Left hindlimb (tissue), 1 donor: ENCODE measurements at places on chromosomes 1 and 21.

GRCh38 chr21:33855190-33855589, 60.4 kb downstream of the ATP5PO start:
- no peak for DNase-seq

GRCh38 chr1:91732291-91733107, 153.5 kb downstream of the TGFBR3 start:
- no peak for DNase-seq

DNA sequence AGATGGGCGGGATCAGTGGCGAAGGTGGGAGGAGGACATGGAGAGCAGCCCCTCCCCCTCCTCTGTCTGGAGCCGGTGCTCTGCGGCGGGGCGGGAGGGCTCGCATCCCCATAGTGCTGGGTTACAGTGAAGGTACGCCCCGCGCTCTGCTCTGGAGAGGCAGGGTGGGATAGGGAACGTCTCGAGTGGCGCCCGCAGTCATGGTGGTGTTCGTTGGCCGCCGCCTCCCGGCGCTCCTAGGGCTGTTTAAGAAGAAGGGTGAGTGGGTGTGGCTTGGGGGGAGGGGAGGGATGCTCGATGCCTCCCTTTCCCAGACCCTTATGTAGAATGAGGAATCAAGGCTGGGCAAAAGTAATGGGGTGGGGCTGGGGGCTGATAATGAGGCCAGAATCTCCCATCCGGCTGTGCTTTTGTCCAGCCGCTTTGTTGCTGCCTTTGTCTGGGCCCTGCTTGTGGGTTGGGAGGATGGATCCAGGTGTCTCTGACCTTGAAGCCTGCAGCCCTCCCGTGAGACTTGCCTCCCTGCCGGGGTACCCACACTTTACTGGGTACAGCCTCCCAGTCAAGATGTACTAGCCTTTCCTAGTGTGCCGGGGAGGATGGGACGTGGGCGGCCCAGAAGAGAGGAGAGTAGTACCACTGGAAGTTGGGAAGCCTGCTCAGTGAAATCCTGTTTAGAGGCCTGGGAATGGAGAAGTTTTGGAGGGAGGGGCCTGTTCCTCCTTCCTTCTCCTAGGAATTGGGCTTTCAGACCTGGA, 51.4 kb downstream of the YARS1 start:
- no peak for DNase-seq

- no peak for DNase-seq
Measured at GRCh38 chr1:200075522-200075921, 48.0 kb downstream of the NR5A2 start.

DNA sequence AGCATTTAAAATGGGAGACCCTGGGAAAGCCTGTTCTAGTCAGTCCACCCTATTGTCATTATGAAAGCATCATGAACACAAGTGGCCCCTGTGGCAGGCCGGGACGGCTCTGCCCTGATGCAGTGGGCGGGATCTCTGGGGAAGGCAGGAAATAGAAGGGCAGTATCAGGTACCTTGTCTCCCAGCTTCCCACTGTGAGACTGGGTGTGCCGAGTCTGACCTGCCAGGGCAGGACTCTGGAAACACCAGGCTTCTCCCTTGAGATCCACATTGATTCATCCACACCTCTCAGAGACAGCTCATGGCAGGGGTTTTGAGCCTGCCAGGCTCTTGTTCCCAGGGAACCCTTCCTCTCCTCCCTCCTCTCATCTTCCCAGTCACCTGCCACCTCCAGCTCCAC, 24.5 kb upstream of the GNPAT start:
- DNase-seq: no peak

DNA sequence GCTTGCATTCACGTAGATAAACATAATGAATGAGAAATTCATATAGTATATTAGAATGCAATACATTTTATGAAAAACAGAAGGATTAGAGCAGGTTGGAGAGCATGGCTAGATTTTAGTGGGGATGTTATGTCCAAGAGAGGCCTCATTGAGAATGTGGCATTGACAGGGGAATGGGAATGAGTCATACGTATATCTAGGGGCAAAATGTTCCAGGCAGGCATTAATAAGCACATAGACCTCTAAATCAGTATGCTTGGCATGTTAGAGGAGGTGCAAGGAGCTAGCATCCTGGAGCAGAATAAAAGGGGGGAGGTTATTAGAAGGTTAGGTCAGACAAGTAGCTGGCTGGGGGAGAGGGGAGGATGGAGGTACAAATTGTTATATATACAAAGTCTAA, 93.0 kb downstream of the USH2A start:
- no peak for DNase-seq

- DNase-seq: no peak
Measured at GRCh38 chr1:12075195-12076114, 12.4 kb downstream of the TNFRSF8 start.

DNA sequence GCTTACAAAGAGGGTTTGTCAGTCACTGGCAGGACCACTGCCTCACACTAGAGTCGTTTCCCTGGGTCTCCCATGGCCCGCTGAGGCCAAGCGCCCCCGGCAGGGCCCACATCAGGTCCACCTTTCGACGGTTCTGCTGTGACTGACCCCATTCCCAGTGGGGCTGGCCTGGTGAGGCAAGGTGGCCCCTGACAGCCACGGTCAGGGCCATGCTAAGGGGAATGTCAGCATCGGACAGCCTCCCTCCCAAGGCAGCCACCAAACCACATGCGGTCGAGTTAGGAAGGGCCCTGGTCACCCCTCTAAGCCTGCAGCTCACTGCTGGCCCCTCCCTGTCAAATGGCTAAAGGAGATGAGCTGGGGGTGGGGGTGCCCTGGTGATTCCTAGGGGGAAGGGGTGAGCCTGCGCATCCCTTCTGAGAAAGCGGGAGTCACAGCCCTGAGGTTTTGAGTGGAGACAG, 2.9 kb upstream of the KIF17 start:
- no peak for DNase-seq

GRCh38 chr1:65629788-65630187, 162.9 kb upstream of the PDE4B start:
- no peak for DNase-seq

GRCh38 chr1:30748098-30748698, 9.4 kb downstream of the LAPTM5 start:
- DNase-seq: no peak

- DNase-seq: no peak
Measured at GRCh38 chr1:184771190-184771691, 16.6 kb upstream of the EDEM3 start.

- no peak for DNase-seq
Measured at GRCh38 chr1:214193691-214194090, 87.3 kb upstream of the SMYD2 start.

GRCh38 chr21:45108808-45109781, 34.7 kb downstream of the ADARB1 start:
- DNase-seq: no peak

DNA sequence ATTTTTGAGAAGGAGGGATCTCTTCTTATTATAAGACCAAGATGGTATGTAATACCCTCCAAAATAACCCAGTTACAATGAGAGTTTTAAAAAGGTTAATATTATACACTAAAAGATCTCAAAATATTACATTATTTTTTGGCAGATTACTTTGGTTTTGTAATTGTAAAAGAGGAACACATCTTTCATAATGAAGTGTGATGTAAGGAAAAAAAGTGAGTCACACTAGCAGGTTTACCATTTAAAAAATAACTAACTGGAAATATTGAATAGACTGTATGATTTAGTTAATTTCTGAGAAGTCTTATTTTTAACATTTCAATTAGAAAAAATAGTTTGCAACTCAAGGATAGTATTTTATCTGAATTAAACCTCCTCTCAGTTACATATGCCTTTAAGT, 1.1 kb downstream of the F5 start:
- DNase-seq: no peak

GRCh38 chr1:71792264-71792663, 490.1 kb downstream of the NEGR1 start:
- DNase-seq: no peak

DNA sequence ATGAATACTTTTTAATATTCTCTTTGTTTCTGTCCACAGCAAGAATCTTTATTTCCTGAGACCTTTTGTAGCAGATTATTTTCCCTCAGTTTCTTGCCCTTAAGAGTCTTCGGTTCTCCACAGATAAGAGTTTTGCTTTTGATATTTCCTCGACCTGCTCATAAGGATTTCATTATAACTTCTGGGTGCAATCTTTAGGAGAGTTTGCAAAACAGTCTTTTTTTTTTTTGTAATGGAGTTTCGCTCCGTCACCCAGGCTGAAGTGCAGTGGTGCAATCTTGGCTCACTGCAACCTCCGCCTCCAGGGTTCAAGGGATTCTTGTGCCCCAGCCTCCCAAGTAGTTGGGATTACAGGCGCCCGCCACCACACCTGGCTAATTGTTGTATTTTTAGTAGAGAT, 10.1 kb upstream of the UBE4B start:
- no peak for DNase-seq

DNA sequence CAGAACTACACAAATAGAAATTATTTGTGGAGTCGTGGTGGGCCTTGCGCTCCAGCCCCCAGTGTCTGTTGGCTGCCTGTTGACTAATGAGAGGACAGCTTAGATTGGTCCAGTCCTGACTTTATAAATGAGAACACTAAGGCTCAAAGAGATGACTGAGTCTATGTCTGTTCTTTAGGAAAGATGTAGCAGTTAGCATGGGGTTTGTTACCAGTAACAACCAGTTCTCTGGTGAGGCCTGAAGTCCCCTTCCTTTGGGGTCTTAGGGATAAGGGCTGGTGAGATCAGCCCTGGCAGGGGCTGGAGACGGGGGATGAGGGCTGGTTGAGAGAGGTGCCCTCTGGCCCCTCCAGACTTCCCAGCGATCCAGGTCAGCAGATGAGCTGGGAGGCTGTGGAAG, 9.1 kb downstream of the TOR3A start:
- DNase-seq: no peak

GRCh38 chr1:5888606-5889211, 103.5 kb downstream of the NPHP4 start:
- no peak for DNase-seq

DNA sequence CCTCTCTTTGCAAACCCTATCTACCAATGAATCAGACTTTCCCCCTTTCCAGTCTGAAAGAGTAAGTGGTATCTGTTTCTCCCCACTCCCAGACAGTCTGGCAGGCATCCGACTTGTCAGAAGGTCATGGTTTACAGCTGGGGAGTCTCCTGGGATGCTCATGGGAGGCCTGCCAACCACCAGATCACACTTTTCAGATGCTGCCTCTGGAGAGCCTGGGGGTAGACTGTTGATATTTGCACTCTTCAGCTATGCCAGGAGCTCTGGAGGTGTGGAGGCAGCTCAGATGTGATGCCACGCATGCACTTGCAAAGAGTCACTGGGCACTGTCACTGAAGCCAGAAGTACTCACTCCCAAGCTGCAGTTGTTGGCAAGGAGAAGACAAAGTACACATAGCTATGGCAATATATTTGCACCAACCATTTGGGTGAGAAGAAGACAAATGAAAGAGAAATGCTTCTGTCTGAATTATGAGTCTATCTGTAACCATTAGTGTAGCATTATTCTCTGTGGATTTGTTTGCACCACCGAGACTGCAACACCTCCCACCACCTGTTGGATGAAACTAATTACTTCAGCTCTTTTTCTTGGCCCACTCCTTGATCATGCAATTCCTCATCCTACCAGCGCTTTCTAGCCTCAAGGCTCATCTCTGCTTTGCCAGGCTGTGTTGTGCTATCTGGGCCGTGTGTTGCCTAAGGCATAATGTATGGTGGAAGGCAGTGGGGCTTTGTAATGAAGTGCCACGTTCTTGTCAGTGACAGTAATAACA, 133.0 kb upstream of the SPAG17 start:
- no peak for DNase-seq

GRCh38 chr1:70768216-70768615, 279.4 kb downstream of the PTGER3 start:
- DNase-seq: no peak

DNA sequence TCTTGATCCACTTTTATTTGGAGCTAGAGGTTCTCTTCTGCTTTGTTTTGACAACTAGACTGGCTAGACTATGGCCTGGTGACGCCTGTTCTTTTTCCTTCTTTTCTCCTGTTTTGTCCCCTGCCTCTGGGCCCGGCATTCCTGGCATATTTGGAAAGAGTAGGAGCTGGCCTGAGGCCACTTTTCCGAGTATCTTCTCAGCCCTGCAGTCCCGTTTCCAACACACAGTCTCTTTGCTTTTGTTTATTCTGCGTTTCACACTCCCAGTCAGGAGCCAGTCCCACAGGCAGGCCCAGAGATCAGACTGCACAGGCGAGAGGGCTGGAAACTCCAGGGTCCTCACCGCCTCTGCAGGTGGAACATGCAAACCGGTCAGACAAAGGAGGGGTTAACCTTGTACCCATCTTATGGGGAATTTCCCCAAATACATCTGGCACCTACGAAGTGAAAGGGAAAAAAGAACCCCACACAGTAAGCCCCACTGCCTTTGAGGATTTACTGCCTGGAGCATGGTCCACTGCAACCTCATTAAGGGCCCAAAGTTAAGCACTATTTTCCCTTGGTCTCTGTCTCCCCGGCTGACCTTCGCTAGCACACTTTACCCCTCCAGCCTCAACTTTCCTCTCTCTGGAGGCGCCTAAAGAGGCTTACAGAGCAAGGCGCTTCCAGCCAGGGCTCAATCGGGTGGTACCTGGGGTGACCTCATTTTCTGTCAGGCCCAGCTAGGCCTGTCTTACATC, 141.1 kb downstream of the TOMM20 start:
- peak; percentile 77 for DNase-seq

DNA sequence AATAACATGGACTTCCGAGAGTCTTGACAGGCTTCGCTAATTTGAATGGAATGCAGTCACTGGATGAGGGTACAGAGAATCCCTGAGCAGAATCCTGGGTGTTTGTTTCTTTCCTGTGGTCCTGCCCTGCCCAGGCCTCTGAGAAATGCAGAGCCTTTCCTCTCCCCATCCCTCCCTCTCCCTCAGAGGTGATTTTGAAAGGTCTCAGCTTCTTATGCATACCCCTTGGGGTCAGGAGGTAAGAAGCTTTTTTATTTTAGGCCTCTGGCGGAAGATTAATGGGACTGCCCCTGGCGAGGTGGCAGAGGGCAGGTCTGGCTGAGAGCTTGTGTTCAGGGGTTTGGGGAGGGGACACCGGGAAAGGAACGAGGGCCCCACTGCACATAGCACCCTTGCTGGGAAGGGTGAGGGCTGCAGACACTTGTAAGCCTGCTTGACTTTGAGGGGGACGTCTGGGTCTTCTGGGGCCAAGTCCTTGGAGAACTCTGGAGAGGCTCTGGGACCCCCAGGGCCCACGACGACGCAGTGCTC, 116.5 kb upstream of the SLC45A1 start:
- DNase-seq: no peak

GRCh38 chr1:76492752-76493430, 374.4 kb upstream of the ST6GALNAC5 start:
- no peak for DNase-seq

- peak; percentile 49 for DNase-seq
Measured at GRCh38 chr1:66996018-66996682, 57.8 kb downstream of the SLC35D1 start.

- no peak for DNase-seq
Measured at GRCh38 chr1:172460177-172460576, 16.3 kb upstream of the PIGC start.

GRCh38 chr1:220894025-220894923, 15.0 kb downstream of the HLX start:
- no peak for DNase-seq

GRCh38 chr1:41799205-41799604, 119.5 kb downstream of the HIVEP3 start:
- DNase-seq: no peak
